ENCODE measurements at places on chromosomes 7 and 10. TPM values are rescaled to one million over a fixed set of nuclear protein-coding genes. Genes with fewer than 3 reads are reported as not detected.

Gene CEP55
- total RNA-seq, result 28.7 TPM

Gene PAOX
- 2.9 TPM for total RNA-seq

GRCh38 chr7:37071124-37071523, 346.8 kb upstream of the AOAH start:
- no peak for DNase-seq

Gene ADRB1
- total RNA-seq, result 0.14 TPM

DNA sequence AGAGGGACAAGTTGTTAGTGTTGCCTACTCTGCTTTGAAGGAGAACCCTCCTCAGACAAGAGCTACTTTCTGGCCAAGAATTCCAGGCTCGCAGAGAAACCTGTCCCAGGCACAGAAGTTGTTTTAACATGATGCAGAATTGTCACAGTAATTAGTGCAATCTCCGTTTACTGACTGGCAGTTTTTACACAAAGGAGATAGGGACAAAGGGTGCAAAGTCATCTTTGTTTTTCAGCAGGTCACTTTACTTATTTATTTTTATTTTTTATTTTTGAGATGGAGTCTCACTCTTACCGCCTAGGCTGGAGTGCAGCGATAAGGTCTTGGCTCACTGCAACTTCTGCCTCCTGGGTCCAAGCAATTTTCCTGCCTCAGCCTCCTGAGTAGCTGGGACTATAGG, 12.3 kb downstream of the TCF7L2 start:
- DNase-seq, result no peak

- DNase-seq, result no peak
These were observed 34.1 kb upstream of the SFRP5 start for GRCh38 chr10:97805949-97806348.

- no peak for DNase-seq
These were observed 57.4 kb downstream of the CDK6 start for GRCh38 chr7:92778972-92779371.

DNA sequence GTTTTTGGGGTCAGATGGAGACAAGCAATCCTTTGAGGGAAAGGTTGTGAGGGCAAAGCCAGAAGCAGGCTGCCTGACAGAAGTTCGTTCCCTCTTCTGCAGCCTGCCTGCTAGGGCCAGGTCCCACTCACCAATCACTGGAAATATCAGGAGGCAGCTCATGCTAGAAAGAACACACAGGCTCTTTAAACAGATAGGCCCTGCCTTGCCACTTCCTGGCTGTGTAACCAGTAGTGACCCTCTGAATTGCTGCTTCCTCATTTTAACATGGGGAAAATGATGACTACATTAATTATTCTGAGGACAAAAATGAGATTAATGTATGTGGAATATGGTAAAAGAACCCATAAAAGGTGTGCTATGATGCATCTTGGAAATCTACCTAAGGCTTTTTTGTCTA, 50.5 kb upstream of the MRLN start:
- no peak for DNase-seq

GRCh38 chr10:60433684-60434083, 44.0 kb upstream of the ANK3 start:
- DNase-seq, result no peak

DNA sequence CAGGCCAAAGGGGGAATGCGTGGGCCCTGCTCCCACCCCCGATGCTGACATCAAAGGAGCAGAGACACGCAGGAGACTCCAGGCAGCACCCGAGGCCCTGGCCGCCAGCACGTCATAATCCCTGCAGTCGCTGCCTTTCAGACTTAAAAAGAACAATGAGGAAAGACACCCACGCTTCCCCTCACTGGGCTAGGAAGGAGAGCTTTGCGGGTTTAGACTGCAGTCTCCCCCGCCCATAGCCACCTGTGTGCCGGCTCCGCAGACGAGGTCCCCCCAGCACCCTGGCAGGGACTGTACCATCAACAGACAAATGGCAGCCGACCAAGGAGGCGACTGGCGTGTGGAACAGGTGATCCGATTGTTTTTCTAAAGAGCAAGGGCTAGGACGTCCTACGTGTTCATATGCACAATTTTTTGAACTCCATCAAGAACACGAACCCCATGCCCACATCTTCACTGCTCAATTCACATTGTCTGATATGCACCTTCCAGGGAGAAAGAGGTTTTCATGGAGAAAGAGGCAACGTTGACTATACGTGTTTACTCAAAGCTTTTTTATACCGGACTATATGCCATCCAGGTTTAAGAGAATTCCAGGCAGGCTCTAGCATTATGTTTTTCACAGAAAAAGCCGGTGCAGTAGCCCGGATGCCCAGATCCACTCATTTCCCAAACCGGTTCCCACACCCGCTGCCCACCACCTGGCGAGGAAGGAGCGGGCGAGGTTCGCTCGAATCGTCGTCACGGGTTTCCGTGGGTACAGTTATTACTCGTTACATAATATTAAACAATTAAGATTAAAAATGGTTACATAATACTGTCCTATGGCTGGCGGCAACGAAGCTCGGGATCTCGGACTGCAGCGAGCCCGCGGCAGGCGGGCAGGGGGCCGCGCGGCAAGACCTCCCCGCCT, 1.1 kb downstream of the GRB10 start:
- DNase-seq, result no peak

DNA sequence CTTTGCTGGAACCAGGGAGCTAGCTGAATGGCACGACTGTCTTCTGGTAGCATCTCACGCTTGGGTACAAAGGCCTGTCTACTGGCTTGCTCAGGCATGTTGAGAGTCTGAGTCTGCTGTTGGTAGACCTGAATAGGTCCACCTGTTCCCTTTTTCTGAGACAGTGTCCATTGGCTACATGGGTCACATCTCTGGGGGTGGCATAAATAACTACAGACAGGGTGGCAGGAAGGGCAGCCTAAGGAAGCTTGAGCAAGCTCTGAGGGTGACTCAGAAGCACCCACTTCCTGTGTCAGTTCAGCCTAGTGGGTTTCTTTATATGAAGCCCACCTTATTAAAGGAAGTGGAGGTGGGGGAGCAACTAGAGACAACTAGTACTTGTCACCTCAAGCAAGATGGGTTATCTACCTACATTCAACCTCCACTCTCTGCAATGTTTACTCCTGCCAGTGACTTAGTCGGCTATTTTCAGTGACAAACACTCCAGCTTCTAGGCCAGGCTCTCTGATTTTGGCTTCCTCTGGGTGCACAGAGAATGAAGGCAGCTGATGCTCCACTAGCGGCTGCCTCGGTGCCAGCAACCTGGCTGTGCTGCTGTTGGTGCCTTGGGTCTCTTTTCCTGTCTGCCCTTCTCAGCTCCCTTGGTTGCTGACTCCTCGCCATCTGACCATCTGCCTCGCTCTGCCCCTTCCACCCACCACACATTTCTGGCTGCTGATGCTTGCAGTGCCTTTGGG, 5.7 kb upstream of the ZYX start:
- no peak for DNase-seq

GRCh38 chr10:20677340-20677739, 219.8 kb downstream of the NEBL start:
- DNase-seq, result no peak
